MM.1S (cell line): ENCODE measurements at places on chromosomes 13 and 19.

GRCh38 chr13:111323950-111324651 is 3.7 kb downstream of the TEX29 start:
- no peak for DNase-seq

DNA sequence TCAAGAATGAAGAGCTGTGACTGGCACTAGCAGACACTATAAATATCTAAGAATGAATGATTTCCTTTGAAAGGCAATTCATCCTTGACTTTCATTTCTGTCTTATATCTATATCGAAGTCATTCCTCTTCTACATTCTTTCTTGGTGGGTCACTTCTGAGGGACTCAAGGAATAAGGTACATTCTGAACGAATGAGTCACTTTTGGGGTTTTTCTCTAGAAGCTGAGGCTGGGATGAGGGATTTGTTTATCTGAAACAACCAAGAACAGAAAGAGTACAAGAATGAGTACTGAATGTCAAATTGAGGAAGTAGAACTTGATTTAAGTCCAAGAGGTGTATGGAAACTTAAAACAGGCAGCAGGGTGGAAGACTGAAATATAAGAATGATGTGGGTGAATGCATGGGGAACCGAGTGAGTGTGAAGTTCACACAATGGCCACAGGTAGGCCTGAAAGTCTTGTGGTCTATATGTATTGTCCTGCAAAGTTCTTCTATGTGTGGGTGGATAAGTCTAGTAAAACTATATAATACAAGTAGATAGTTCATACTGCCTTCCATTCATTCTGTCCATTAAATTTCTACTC is 343.9 kb downstream of the OXGR1 start:
- DNase-seq, result peak; percentile 25

GRCh38 chr19:41217741-41218140 is 1.3 kb upstream of the AXL start:
- DNase-seq, result no peak

DNA sequence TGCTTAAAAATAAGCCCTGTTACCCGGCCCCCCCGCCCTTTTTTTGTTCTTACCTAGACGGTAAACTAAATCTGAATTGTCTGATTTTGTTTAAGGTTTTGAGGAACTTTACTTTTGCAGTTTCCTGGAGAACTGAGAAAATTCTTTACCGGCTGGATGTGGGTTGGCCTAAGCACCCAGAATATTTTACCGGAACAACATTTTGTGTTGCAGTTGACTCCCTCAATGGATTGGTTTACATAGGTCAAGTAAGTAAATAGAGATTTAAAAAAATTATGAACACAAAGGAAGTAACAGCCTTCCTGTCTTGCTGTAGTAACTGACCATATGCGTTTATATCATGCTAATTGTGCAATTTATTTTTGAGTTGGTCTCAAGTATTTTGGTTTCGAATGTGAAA is 785 bp downstream of the NHLRC3 start:
- DNase-seq, result peak; percentile 11

DNA sequence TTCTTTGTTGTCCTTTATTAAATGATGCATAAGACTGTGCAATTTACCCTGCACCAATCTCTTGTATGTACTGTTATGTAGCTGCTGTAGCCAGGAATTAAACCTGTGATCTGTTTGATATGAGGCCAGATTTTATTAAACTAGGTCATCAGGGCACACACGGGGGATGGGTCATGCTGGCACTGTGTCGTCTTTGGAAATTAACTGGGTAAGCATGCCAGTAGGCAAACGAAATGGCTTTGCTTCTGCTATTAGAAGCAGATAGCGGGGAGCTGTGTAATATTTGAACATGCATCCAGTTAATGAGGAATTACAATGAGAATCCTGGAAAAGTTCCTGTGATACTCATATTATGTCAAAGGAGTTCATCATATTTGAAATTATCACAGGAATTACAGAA is 23.5 kb downstream of the MTUS2 start:
- no peak for DNase-seq

- no peak for DNase-seq
Observed at GRCh38 chr19:45156011-45156630, 4.7 kb downstream of the NKPD1 start.

DNA sequence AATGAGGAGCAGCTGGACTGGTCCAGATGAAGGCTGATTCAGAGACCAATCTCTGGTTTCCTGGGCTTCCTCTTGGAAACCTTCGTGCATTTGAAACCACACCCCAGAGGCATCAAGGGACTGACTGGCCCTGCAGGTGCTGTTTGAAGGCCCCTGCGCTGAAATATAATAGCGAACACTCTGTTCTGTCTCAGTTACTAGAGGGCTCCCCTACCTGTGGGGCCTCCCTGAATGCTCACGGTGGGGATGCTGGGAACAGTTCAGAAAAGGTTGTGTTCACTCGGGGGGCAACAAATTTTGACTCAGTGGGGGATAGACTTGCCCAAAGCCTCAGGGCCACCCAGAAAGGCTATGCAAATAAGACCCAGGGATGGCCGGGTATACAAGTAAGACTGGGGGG is 6.4 kb downstream of the CCDC8 start:
- no peak for DNase-seq

GRCh38 chr13:33099860-33100259 is 83.6 kb downstream of the KL start:
- DNase-seq, result no peak

DNA sequence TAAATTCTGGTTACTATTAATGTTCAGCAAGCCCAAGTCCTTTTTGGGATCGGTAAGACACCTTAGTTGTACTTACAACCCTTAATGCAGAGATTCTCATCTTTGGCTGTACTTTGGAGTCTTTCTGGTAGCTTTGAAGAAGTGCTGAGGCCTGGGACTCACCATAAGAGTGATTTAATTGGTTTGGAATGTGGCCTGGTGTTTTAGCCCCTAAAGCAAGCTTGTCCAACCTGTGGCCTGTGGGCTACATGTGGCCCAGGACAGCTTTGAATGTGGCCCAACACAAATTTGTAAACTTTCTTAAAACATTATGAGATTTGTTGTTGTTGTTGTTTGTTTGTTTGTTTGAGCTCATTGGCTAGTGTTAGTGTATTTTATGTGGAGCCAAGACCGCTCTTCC is 215.3 kb downstream of the ZIC5 start:
- no peak for DNase-seq

GRCh38 chr19:43908659-43909058 is 26.4 kb downstream of the ZNF45 start:
- DNase-seq, result no peak

DNA sequence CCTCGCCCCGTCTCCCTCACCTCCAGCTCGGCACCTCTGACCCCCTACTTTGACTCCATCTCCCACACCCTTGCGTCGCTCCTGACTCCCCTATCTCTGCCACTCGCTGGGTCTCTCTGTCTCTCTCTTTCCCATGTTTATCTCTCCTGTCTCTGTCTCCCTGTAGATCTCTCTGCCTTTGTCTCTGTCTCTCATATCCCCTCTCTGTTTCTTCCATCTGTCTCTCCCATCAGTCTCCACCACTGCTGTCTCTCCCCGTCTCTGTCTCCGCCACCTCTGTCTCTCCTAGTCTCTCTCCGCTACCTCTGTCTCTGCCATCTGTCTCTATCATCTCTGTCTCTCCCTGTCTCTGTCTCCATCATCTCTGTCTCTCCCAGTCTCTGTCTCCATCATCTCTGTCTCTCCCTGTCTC is 12.4 kb upstream of the BBC3 start:
- no peak for DNase-seq

DNA sequence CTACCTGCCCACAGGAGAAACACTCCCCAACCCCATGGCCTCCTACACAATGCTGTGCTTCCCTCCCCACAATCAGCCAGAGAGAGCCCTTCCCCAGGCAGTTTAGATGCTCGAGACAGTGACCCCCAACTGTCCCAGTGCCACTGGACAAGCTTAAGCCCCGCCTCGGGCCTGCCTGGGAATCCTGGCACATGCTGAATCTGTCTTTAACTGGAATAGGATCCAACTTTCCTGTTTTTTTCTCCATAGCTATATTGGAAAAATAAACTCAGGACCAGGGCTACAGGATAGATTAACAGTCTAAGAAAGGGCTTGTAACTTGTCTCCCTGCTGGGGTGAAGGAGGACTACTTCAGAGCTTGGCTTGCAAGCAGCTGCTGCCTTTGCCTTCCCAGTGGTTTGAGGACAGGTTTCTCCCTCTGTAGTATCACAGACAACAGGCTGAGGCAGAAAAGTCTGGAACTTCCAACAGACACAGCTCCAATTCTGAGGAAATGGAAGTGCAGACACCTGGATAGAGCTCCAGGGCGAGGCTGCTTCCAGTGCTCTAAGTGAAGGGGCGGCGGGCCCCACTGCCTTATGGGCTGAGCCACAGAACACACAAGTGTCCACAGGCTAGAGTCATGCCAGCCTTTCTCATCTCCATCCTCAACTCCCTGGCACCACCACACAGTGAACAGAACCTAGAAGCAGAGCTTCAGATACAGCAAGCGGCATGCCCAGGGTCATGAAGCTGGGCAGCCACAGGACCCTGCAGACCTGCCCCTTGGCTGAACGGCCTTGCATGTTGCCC is 228.3 kb downstream of the TUBA3C start:
- DNase-seq, result no peak
